NCI-H446 (cell line): ENCODE measurements at places on chromosomes 6 and 20.

GRCh38 chr6:160420969-160421556 is 72.9 kb downstream of the SLC22A3 start:
- no peak for DNase-seq

DNA sequence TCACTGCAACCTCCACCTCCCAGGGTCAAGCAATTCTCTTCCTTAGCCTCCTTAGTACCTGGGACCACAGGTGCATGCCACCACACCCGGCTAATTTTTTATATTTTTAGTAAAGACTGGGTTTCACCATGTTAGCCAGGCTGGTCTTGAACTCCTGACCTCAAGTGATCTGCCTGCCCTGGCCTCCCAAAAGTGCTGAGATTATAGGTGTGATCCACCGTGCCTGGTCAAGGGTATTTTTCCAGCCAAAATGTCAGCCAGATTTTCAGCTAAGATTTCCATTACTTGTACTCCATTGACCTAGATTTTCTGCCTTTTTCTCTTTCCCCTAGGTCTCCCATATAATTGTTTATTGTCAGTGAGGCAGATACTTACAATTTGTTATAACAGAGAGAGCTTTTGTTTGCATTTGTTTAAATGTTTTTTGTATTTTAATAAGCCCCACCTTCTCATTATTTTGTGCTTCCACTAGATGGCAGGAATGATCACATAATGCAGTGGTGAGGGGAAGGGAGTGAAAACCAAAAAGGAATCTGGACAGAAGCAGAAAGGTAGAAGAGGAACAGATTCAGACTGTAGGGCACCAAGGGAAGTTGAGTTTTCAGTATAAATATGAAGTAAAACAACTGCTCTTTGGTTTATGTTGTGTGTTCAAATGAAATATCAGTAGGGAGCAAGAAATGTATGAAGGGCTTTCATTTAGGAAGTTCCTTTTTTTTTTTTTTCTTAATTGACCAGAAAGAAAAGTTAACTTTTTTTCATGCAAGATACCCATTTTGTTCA is 29.7 kb downstream of the RPF2 start:
- DNase-seq: peak; percentile 31

GRCh38 chr20:46674253-46675083 is 14.8 kb downstream of the TP53RK start:
- no peak for DNase-seq

DNA sequence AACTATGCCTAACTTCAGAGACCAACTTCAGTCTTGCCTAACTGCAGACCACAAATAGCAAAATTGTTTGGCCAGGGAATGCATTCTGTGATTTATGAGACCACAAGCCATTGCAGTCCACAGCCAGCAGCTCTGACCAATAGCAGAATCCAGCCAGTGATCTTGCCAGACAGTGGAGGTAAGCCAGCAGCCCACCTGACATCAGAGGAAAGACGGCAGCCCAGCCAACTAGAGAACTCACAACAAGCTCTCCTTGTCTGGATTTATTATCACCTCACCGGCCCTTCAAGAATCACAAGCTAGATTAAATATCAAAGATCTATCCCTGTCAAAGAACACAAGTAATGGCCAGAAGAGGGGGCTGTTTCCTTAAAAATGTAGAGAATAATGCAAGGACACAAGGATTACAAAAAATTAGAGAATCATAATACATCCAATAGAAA is 66.5 kb upstream of the SLC35F1 start:
- DNase-seq: peak; percentile 55

DNA sequence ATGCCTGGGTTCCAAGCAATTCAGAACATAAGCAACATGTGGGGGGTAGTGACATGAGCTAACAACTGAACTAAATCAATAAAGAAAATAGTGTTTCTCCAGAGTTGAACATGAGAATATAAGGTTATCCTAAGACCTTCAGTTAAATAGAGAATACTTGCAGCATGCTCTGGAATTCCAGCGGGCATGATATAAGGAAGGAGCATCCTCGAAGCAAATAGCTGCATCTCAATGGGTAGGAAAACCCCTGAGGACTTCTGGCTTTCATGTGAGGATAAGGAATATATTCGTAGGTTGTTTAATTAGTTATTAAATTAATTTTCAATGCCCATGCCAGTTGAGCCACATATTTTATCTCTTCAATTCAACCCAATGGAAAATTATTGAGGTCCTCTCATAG is 631.2 kb upstream of the EPHA7 start:
- DNase-seq: no peak
